Stimulated activated CD4-positive, alpha-beta T cell treated with anti-CD3 and anti-CD28 coated beads, Interleukin-12 subunit alpha, Interleukin-12 subunit beta, amount 100 ng/mL, for 48 hours (primary cell): ENCODE measurements at places on chromosomes 1 and 21.

- no peak for DNase-seq
Measured at GRCh38 chr1:109979489-109980091, 5.0 kb upstream of the AHCYL1 start.

- DNase-seq: no peak
Measured at GRCh38 chr1:93552741-93553455, 105.0 kb downstream of the FNBP1L start.

GRCh38 chr1:22323141-22323845, 128.4 kb upstream of the ZBTB40 start:
- DNase-seq: no peak

DNA sequence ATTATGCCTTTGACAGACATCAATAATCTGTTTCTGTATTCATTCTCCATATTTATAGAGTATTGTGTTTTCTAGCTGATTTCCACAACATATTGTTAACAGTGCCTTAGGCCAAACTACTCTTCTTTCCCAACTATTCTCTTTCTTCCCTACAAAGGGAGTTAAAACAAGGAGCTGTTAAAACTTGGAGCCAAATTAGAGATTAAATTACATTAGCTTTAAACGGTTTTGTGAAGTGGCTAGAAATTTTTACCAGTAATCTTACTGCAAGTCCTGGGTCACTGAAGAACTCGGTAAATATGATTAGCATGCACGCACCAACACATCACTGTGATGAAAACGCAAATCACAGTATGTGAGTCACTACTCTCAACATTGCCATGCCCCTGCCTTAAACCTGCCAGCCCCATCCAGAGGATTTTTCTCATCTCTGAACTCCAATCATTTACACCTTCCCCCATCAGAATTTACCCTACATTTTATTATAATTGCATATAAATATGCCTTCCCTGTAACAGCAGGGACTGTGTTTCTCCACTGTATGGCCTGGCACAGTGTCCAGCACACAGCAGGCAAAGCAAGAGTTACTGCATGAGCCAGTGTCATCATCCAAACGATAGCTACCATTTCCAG, 1.5 kb upstream of the PRDX6 start:
- no peak for DNase-seq

DNA sequence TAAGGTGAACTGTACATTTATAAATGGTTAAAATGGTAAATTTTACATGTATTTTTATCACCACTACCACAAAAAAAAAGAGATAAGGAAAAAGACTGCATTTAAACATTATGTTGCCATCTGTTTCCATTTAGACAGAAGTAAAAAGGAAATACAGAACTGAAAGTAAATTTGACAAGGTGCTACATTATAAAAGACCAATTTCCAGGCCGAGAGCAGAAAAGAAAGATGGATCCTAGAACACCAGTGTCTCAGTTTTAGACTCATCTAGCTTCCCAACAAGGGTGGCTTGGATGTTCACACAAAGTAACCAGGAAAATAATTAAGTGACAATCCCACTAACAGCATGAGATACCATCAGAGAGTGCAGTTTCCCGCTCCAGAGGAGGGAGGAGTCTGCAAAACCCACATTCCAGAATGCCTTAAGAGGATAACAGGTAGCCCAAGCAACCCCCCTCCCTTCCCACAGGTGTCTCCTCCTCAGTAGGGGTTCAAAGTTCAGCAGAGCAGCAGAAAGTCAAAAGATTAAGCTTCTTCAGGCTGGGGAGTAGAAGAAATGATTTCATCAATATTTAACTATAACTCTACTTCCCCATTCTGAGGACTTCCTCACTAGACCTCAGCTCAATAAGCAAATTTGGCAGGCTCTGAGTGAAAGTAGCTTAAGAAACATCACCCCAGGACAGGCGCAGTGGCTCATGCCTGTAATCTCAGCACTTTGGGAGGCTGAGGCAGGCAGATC, 11.8 kb downstream of the TPM3 start:
- no peak for DNase-seq

DNA sequence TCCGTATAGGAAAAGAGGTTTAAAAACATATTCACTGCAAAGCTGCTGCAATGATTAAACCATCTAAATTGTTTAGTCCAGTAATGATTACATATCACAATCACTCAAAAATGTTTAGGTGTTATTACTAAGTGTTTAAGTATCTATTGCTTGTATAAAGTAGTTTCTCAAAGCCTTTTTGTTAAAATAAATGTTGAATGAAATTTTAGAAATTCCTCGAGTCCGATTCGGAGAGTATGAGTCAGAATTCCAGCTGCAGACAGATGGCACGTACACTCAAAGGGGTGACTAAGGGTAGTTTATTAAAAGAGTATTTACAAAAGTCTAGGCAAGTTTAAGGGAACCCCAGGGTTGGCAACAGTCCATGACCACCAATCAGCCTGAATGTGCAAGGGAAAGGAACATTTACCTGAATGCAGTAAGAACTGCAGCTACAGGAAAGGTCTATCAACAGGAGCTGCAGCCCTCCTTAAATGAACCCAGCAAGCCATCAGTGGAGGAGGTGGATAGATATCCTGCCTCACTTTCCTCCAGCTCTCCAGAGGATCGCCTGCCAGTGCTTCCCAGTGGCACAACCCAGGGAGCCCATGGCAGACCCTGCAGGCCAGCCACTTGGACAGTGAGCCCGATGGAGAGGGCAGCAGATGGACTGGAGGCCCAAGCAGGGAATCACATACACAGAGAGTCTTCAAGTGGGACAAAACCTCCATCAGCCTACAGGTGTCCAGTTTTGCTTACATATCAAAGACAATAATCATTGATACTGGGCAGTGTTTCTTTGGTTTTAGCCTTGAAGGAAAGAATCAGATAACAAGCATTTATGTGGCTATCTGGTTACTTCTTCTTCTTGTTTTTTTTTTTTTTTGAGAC, 92.1 kb upstream of the SLC44A3 start:
- DNase-seq: no peak
